ENCODE measurements at places on chromosomes 6 and 20.

DNA sequence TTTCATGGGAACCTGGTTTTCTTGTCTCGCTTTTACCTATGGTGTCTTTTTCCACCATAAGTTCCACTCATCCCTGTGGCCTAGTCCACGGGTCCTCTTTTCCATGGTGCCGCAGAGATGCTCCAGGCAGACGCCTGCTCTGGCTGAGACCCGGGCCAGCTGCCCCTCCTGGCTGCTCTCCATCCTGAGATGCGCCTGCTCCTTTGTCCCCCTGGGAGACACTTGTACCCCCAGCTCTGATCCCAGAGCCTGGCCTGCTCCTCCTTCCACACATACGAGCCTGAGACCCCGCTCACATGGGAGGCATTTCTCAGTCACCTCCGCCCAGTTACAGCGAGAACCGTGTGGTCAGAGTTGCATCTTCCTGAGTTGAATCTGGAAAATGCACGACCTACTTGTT lies 29.6 kb downstream of the RNASET2 start:
- no peak for DNase-seq

DNA sequence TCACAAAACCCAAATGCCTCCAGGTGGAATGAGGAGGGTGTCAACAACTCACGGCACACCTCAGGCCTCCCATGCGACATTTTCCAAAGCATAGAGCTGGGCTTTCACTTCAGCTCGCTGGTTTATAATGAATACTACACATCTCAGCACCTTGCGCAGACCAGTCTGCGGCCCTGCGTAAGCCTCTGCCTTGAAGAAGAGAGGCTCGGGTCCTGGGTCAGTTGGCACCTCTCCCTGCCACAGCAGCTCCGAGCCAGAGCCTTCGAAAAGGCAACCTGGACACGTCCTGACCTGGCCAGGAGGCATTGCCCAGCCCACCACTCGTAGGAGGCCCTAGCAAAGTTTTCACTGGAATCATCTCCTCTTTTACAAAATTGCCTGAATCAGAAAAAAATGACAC lies 183.0 kb upstream of the AFDN start:
- DNase-seq, result no peak

DNA sequence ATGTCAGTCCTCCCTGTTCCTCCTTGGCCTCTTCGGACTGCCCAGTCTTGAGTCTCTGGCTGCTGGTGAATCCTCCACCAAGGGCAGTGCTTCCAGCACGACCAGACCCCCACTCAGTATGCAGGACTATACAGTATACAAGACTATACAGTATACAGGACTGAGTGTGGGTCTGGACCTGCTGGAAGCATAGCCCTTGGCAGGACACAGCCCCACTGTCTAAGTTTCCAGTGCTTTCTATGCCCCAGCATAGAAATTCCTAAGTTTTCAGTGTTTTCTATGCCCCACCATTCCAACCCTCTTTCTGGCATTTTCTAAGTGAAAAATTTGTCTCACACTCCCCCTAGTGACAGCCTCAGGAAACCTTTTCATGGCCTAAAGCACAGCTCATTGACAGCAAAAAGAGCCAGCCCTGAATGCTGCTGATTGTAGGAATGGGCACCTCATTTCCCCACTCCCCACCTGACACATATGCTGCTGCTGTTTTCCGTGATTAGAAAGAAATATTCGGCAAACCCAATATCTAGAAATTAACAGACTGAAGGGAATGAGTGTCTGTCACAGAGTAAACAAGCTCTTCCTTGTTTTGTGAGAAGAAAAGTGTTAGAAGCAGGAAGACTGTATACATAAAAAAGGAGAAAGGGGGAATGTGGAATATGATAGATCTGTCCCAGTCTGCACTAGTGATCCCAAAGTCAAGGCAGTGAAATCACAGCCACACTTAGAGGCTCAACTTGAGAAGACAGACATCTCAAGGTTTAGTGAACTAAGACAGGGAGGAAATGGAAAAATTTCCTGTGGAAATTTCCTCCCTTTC lies 206.9 kb downstream of the IBTK start:
- peak; percentile 27 for DNase-seq

GRCh38 chr6:24489470-24489869 lies at the start of gene GPLD1:
TSS of gene GPLD1 (minus strand) at chr6:24489578. CDS start at chr6:24489511, 67 bp downstream.
- DNase-seq, result no peak

- DNase-seq, result no peak
Observed at GRCh38 chr6:65667916-65668656, 38.9 kb downstream of the EYS start.
